IMR-90 (cell line): ENCODE measurements at places on chromosomes 2 and 18. TPM values are rescaled to one million over a fixed set of nuclear protein-coding genes. Genes with fewer than 3 reads are reported as not detected.

Gene MSH6
- 48.9 and 72.5 TPM in 2 replicates for total RNA-seq

Gene HAAO
- 0.18 TPM in 1 of 2 replicates, not detected in the other for total RNA-seq

Gene LYPD1
- total RNA-seq, result 79.7 and 87.6 TPM in 2 replicates

Gene CPO
- not detected in 2 replicates for total RNA-seq

Gene ZSWIM2
- 0.28 TPM in 1 of 2 replicates, not detected in the other for total RNA-seq

Gene IL36RN
- not detected in 2 replicates for total RNA-seq
